ENCODE measurements at places on chromosomes 3 and 15.
A peak's percentile ranks its signal among the peaks of the same experiment; 100 is the strongest.

DNA sequence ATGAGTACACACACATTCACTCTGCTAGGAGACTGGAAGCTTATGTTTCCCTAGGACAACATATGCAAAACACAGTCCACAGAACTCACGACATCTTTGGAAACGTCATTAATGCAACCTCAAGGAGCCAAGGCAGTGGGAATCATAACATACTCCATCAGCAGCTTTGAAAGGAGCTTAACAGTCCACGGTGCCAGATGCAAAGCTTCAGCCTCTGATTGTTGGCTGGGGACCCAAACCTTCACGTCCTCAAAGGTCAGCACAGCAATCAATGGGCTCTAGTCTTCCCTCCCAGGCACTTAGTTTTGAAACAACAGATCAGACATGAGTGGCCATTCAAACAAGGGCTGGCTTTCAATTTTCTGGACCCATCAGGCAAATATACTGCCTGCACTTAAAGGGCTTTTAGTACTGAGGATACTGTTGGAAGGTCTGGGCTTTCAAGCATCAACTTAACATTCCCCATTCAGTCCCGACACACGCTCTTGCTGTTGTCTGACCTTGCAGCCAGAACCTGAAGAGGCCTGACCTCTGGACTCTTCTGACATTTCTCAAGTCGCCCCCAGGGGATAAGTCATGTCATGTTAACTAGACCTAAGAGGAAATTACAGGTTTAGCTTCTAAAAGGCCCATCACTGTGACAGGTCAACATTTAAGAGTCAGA is 223.0 kb downstream of the PDZRN3 start:
- no peak for DNase-seq

- no peak for DNase-seq
These were observed 62.6 kb upstream of the IQSEC1 start for GRCh38 chr3:13135811-13136321.

DNA sequence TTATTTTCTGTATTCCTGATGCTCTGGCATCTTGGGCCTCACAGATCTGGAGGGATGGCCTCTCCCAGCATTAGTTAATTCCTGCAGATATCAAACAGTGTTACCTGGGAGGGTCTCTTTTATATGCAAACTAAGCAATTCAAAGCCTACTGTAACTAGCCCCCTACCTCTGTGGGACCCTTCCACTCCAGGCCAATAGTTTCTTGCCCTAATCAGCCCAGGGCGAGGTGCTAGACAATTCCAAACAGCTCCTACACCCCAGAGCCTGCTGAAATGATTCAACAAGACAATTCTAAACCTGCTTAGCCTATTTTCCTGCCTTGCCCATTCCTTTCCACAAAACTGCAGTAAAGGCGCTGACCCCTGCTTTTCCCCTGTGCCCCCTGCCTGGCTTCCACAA is 106.6 kb upstream of the IGSF10 start:
- no peak for DNase-seq

- DNase-seq, result no peak
These were observed 261.4 kb upstream of the MME start for GRCh38 chr3:154818676-154819255.

DNA sequence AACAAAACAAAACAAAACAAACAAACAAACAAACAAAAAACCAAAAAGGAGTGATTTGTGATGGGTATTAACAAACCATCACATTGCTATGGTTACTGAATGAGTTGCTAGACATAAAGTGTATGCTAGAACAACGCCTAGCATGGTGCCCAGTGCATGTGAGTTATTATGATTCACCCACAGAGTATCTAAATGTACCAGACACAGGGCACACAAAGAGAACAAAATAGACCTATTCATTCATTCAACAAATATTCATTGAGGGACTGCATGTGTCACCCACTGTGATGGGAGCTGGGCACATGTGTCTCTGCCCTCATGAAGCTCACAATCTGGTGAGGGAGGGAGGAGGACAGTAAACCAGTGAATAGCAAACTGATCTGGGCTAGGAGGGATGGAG is 11.6 kb upstream of the ACAN start:
- DNase-seq, result no peak

DNA sequence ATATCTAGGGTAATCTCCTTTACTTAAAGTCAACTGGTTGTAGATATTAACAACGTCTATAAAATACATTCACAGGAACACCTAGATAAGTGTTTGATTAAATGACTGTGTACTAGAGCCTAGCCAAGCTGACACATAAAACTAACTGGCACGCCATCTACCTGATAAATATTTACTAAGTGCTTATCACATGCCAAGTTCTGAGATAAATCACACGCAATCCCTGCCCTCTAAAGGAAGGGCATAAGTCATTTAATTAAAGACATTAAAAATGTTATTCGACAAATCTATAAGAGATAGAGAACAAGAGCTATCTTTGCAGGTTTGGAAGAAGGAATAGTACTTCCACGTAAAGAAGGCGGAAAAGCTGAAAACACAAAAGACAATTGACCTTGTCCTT is 11.1 kb upstream of the MB21D2 start:
- no peak for DNase-seq

DNA sequence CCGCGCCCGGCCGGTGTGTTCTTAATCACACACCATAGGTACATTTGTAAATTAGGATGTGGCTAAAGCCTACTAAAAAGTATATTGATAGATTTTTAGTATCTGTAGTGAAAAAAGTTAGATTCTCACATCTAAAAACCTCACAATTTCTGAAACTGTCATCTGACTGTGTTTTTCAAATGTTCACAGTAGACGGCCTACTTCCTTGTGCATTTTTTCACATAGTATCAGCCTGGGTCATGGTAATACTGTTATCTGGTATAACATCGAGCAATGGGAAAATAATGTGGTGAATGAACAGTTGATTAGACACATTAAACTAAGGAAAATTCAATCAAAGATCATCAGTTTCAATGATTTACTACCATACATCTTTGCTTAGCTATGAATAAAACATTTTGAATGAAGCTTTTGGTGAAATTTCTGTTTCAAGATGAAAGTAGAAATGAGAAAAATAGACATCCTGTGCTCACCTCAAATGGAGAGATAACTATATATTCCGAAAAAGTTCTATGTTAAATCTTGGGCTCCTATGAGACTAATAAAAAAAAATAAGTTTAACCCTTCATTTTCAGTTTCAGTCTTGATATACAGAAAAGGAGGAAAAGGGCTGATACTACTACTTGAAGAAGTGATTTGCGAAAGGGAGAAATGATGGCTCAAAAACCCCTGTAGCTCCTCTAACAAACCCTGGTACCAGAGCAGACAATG is 262.7 kb downstream of the ZBTB20 start:
- DNase-seq, result no peak

- DNase-seq, result no peak
These were observed 744.7 kb downstream of the EPHA3 start for GRCh38 chr3:89851974-89852621.

GRCh38 chr3:22996920-22997571 is 206.1 kb upstream of the UBE2E2 start:
- no peak for DNase-seq

- DNase-seq, result no peak
These were observed 63.9 kb downstream of the CERS3 start for GRCh38 chr15:100464888-100465287.

GRCh38 chr3:132285620-132285945 is 31.6 kb upstream of the ACP3 start:
- DNase-seq, result no peak

DNA sequence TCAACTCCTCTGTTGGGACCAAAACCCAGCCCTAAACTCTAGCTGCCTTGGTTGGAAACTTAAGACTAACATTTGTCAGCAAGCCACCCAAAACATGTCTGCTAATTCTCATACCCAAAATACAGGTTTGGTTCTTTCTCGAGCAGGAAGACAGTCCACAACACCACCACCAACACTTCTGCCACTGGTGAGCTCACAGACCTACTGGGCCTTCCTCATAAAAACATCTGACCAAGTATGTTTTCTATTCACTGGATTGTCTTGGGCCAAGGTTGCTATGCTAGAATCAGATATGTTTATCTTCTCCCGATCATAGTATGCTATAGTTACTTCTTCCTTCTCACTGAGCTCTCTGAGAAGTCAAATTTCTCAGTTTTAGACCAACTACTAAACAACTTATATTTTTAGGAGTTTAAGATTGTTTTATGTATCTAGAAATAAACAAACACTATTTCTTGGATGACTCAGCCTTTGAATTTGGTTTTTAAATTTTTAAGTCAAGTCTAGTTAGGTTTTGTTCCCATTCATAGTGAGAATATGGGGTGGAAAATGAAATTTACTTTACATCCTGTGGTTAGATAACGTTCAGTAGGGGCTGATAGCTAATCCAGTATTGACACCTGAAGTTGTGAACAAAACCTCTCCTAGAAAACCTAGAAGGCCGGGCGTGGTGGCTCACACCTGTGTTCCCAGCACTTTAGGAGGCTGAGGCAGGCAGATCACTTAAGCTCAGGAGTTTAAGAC is 360.5 kb downstream of the RSL24D1 start:
- DNase-seq, result no peak

DNA sequence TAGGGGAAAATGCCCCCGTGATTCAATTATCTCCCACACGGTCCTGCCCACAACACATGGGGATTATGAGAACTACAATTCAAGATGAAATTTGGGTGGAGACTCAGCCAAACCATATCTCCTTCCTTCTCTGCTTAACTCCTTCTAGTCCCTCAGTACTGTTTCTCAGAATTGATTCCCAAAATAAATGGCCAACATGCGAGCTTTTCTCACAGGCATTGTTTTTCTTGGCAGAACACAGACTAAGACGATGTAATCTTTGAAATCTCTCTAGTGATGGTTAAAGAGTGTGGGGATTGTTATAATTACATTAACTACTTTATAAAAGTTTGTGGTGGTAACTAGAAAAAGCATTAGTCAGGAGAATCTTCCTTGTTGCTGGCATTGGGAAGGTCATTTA is 366.5 kb downstream of the LPP start:
- DNase-seq, result no peak

DNA sequence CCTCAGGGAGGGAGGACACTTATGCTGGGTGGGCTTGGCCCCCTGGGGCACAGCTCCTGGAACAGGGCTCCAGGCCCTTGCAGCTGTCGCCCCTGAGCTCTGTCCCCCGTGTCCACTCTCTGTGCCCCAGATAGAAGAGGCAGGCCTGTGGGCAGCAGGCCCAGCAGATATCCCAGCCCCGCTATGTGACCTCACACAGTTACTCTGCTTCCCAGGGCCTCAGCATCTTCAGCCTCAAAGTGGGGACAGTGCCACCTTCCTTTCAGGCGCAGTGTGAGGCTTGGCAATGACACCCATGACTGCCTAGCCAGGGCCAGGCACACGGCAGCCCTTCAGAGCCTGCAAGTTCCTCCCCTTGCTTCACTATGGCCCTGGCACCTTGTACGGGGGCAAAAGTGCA is 98.4 kb downstream of the IQSEC1 start:
- DNase-seq, result no peak

DNA sequence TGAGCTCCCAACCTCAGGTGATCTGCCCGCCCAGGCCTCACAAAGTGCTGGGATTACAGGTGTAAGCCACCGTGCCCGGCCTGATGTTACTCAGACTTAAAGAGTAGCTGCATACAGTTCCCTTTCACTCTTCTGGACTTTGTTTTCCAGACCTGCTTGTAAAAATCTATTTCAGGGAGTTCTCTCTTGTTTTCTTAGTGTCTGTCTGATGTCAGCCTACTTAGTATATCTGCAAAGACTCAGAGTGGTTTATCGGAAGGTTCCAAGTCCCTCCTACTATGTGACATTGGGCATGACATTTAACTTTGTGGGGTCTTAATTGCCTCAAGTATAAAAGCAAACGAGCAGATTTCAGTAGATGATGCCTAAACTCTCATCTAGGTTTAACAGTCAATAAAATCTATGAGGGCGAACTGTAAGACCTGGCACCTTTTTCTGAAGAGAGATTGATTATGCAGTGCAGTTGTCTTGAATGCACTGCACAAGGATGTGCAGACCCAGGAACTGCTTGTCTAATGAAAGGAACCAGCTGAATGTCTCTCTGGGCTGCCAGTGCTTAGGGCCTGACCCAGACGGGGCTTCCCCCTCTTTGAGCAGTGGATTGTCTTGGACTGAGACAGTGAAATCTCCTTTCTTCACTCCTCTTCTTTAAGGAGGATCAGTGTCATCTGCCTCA is 301.4 kb downstream of the PTPRG start:
- no peak for DNase-seq

DNA sequence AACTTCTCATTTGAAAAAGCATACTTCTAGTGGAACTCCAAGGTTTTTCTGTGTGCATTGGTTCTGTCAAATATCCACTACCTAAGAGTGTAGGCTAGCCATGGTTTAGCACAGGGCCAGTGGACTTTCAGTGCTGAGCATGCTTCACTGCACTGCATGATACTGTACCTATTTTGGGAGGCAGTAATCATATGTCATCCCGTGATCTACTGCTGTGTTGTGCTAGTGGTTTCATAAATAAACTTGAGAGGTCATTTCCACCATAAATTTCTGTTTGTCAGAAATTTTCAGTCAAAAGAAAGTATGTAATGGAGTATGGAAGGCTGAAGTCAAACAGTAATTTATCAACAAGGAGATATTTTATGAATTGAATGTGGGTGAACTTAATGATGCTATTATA is 203.6 kb downstream of the ROBO1 start:
- no peak for DNase-seq

DNA sequence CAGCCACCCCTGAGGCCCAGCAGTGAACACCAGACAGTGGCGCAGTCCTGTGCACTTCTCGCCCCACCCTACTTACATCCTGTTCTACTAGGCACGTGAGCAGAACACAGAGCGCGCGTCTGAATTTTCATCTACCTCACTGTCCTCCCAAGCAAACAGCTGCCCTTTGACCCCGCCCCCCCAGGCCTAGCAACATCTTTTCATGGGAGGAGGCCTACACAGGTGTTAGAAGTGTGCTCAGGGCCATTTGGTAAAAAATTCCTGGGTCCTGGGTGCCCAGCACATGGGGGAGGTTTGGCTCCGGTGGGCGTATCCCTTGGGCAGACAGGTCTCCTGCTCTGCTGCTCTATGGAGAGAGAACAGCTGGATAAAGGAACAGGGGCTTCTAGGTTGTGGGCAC is 95.0 kb downstream of the MYLK start:
- no peak for DNase-seq

DNA sequence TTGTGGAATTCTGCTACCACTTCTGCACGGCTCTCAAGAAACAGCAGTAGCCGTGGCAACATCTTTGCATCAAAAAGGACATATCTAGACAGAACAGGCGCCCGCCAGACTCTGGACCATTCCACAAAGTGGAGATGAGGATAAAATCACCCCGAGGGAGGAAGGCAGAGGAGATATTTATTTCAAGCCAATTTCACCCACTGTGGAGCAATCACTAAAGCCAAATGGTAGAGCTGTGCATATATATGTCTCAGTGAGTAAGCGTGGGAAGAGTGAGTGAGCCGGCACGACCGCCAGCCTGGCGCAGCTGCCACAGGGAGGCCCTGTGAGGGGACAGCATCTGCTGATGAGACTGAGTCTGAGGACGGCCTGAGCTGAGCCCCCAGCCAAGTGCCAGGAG is 111.3 kb downstream of the MEGF11 start:
- DNase-seq, result no peak

- no peak for DNase-seq
These were observed 53.4 kb downstream of the RPLP1 start for GRCh38 chr15:69505956-69506556.

- peak; percentile 95 for DNase-seq
These were observed 1.9 kb downstream of the ADAMTS9 start for GRCh38 chr3:64685800-64686445.

Data from T1000 (cell line).